NCI-H524 treated with DMSO at 0.1 percent for 48 hours (cell line): ENCODE measurements at places on chromosomes 1 and 21.
A peak's percentile ranks its signal among the peaks of the same experiment; 100 is the strongest.

GRCh38 chr1:27669876-27670275 is 2.1 kb downstream of the IFI6 start:
- no peak for DNase-seq

DNA sequence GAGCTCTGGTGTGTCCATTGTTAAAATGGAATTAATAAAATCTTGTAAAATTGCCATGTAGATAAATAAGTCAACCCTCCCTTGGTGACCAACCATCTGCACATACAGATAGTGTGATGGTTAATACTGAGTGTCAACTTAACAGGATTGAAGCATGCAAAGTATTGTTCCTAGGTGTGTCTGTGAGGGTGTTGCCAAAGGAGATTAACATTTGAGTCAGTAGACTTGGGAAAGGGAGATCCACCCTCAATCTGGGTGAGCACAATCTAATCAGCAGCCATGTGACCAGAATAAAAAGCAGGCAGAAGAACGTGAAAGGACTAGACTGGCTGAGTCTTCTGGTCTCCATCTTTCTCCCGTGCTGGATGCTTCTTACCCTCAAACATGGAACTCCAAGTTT is 174.8 kb downstream of the LTN1 start:
- DNase-seq = no peak

GRCh38 chr1:154747740-154748404 is 122.2 kb downstream of the KCNN3 start:
- DNase-seq = peak; percentile 79

DNA sequence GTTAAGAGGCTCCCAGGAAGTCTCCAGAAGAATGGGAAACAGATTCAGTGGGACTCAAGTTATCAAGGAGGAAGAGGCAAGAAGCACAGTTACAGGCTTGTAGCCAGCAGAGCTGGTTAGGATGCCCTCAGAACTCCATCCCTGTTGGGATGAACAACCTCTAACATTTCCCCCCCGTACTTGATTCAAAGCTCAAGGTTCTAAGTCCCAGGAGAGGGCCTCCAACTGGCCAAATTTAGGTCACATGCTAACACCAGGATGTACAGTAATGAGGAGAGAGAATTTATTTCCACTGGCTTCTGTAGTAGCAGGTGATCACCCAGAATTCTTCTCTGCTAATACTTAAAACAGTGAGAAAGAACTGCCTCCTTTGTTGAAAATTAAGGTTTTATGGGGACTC is 22.3 kb upstream of the HSPA13 start:
- no peak for DNase-seq

- DNase-seq = peak; percentile 0
These were observed 563.2 kb upstream of the ADGRL2 start for GRCh38 chr1:81237473-81238089.

GRCh38 chr21:37341254-37341960 is 25.2 kb upstream of the DYRK1A start:
- no peak for DNase-seq

GRCh38 chr1:228830954-228831481 is 95.7 kb downstream of the RHOU start:
- no peak for DNase-seq

GRCh38 chr1:75836528-75837100 is 39.9 kb downstream of the MSH4 start:
- DNase-seq = no peak

DNA sequence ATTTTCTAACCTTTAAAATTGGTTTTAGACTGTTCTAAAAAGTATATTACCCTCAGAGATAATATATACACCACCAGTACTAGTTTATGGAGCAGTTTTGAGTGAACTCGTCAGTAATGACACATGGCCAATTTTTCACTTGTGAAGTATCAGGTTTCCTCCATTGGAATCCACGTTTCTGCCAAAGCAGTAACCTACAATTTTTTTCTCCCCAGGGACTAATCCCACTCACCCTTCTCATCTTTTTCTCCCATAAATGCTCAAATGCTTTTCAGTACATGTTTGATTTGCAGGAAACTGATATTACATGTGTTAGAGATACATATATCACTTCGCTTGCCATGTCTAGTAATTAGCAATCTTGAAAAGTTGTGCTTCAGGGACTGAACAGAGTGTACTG is 94.1 kb downstream of the COL24A1 start:
- no peak for DNase-seq

DNA sequence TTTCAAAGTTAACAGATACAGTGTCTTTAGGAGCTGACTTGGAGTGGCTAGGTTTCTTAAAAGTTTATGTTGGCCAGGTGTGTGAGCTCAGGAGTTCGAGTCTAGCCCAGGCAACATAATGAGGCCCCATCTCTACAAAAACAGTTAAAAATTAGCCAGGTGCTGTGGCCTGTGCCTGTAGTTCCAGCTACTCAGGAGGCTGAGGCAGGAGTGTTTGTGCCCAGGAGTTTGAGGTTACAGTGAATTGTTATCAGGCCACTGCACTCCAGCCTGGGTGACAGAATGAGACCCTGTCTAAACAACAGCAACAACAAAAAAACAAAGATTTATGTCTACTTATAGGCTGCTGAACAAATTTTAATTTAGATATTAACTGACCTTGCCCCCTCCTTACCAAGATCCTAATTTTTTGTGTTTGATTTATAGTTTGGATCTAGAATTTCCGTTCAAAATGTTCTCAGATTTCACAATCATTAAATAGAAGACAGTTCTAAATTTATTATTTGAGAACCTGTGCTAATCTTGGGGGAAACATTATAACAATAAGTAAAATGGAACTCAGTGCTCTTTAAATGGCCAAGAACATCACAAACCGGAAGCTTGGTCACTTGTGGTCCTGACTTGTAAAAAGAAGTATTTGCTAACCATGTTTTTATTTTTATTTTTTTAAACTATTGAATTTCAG is 67.8 kb downstream of the POU2F1 start:
- DNase-seq = no peak

GRCh38 chr1:112431038-112431437 is 35.0 kb downstream of the CTTNBP2NL start:
- DNase-seq = no peak

DNA sequence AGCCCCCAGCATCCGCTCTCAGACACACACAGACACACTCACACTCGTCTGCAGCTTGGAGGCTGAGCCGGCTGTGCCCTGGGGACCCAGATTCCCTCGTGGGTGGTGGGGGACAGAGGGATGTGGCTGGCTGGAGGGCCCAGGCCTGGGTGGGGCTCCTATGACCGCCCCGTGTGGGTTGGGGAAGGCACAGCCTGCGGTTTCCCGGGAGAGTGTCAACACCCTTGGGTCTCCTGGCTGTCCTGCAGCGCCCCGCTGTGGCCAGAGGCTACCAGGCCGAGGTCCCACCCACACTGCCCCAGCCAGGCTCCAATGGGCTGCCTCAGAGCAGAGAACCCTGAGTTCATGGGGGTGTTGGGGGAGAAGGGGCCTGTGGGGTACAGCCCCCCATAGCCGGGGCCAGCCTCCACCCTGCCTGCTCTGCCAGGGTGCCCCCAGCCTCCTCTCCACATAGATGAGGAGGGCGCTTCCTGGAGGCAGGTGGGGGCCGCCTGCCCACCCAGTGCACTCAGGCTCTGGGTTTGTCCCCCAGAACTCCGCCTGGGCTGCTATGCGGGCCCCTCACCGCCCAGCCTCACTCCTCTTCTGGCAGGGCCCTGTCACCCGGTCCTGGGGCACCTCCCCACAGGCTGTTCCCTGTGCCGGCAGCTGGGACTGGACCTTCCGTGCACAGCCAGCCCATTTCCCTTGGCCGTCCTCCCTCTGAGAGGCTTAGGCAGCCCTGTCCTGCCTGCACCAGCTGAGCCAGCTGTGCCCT is at the start of gene TTC34:
Gene TTC34 (minus strand): TSS at position 159 of the 757 bp plus-strand sequence. CDS start 866 bp downstream, outside the sequence.
- DNase-seq = no peak

GRCh38 chr1:237098541-237098940 is 56.6 kb downstream of the RYR2 start:
- DNase-seq = no peak

DNA sequence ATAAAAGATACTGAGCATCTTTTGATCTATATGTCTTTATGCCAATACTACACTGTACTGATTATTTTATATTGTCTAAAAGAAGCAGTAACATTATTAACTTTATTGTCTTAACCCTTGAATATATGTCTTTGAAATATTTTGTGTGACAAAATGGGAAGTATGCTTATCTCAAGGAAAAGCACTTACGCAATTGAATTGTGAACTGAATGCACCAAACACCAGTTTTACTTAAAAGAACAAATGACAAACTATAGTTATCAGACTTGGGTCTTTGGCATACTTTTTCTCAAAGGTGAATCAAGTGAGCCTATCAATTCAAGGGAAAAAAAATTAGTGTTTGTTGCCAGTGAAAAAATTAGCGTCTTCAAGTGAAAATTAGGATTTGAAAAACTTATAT is 9.2 kb upstream of the SLC6A9 start:
- DNase-seq = no peak

GRCh38 chr1:10161541-10162290 is 48.7 kb upstream of the KIF1B start:
- no peak for DNase-seq

GRCh38 chr1:3349161-3349967 is 105.1 kb upstream of the ARHGEF16 start:
- no peak for DNase-seq

DNA sequence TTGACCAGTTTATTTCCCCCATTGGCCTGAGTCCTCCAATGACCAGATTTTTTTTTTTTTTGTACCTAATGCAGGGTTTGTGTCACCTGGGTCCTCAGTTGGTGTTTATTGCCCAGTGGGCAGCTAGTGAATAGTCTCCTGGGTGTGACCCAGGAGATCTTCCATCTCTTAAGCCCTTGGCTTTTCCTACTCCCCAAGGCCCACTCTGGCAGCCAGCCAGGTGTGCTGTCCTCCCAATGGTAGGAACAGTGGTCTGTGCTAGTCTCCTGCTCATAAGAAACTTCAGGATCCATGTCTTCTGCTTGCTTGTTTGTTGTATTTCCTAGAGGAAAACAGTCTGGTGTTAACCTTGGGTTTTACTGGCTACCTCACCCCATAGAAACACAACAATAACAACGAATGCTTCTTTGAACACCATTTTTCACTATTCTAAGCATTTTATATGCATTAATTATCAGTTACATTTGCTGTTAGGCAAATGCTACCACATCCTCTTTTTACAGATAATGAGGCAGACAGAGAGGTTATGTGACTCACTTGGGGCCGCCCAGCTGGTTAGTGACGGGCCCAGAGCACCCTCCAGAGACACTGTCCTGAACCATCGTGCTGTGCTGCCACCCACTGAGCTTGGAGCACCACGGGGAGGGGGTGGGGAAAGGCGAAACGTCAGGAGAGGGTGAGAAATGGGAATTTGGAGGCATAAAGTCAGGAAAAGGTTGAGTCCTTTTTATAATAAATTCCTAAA is 107.5 kb downstream of the HIVEP3 start:
- DNase-seq = no peak

- no peak for DNase-seq
These were observed 56.1 kb downstream of the KAZN start for GRCh38 chr1:14654554-14654953.

DNA sequence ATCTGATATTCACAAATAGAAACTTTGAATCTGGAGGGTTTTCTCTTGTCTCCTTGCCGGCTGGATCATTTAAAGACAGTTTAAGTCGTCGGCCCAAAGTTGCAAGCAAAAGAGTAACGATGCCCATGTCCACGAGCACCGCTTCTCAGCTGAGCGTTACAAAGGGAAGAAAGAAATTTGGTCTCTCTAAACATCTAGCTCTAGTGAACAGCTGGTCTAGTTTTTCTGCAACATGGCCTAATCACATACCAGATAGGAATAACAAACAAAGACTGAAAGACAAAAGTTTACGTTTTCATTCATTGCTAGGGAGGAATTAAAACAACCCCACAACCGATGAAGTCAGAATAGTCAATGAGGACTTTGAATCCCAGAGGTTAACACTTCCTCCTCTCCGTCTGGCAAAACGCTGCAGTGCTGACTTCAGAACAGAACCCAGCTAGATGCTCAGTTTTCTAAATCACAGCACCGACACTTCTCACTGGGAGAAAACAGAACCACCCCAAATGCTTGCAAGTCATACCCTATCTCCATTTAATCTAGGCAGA is 69.4 kb downstream of the NTPCR start:
- no peak for DNase-seq

DNA sequence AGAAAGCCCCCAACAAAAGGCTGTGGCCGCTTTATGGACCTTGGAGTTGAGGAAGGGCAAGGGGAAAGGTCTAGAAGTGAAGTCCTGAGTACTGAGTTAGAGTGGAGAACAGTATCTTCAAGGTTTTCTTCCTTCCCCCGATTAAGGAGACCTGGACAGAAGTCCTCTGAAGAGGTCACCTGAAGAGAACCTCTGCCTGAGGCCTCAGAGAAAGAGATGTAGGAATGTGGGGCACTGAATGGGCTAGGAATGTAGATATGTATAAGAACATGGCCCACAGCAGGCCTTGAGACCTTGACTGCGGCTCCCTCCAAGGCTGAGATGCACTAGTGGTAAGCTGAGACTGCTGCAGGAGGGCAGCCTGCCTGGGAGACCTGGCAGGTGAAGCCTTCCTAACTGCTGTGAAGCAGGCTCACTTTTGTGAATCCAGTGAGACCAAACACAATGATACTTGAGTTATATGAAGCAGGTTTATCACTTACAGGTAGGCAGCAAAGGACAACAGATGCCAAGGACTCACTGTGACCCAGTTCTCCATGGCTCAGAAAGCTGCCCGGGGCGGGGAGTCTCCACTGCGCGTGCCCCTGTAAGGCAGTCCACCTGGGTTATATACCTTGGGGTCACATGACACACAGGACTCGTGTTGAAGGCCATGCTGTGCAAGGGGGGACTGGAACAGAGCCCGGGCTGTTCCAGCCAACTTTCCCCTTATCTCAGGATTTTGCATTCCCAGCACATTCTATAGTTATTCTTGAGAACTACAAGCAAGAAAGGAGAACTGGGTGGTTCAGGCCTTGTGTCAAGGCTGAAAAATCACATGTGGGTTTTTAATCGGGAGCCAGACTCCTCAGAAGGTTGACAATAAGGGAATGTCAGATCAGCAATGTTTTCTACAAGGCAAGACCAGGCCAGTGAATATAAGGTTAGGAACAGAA is 78.8 kb upstream of the PPM1J start:
- no peak for DNase-seq

- no peak for DNase-seq
These were observed 87.8 kb downstream of the GLUL start for GRCh38 chr1:182303778-182304177.

GRCh38 chr1:85798419-85798818 is 90.2 kb upstream of the ZNHIT6 start:
- DNase-seq = no peak

DNA sequence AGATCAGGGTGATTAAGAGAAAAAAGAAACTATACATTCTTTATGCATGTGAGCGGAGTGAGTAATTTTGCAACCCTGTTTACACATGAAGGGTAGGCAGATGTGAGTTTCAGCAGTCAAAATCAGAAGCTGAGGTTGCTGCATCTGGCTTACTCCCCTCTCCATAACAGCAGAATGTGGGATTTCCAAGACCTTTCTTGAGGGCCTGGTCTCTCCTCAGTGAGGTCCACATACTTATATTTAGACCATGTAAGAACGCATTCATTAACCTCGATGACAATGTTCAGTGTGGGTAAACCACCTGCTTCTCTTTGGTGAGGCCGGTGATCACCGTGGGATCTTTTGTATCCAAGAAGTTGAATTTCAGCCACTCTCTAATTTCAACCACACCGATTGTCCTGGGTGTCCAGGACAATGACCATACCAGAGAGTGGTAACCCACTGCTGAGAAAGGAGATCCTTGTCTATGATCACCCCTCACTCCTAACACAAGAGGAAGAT is 18.7 kb upstream of the RAP1A start:
- DNase-seq = no peak
